ENCODE measurements at places on chromosomes 7 and 10.

GRCh38 chr7:7706101-7706511 lies 12.3 kb downstream of the RPA3 start:
- DNase-seq: no peak

DNA sequence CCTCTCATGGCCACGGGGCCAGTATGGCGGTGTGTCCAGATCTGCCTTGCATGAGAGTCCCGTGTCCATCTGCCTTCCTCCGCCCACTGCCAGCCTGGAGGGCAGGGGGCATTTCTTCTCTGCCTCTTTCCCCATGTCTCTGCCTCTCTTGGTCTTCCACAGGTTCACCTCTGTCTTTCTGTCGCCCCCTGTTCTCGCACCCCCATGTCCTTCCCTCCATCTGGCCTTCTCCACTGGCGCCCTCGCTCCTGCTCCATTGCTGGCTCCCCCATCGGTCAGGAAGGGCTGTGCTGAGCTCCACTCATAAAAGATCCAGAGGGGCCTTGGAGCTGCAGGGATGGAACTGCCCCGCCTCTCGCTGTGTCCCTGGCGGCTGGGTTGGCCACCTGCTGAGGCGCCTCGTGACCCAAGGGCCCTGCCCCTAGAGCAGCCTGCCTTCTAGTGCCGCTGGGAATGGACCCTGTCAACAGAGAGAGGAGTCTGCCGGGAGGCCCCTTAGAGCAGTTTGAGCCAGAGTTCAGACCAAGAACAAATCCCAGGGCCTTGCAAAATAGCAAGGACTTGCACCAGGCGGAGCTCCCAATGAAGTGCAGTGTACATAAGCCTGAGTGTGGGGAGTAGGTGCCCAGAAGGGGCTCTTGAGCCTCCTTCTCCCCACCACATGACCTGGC lies 42.0 kb downstream of the GOLGA7B start:
- DNase-seq: no peak

GRCh38 chr10:48509974-48510692 lies 94.7 kb downstream of the ARHGAP22 start:
- DNase-seq: no peak

DNA sequence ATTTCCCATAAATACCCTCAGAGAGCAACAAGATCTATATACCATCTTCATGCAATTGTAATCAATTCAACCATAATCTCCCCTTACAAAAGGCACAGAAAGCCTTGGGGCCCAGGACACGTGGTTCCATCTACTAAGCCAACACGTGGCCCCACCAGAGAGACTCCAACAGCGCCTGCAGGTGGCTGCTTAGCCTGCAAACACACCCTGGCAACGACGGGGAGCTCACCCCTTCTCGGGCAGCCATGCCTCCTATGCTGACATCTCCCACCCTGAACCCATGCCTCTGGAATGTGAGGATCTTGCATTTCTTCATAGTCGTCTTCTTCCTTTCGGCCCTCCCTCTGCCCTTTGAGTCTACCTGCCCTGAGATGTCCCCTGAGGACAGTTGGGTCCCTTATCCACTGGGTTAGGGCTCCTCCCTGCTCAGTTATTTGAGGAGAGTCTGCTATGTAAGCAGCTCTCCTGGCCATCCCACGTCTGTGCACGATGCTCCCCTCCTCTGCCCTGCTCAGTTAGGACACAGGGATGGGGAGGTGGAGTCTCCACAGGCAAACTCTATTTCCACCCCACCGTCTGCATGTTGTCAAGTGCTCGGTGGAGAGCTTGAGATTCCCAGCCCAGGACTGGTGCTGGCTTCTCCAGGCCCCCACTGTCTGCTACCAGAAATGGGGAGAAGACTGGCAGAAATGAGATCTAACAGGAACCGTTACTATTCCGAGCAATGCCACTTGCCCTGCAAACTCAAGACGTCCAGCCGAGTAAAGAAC lies 36.5 kb downstream of the EBF3 start:
- DNase-seq: no peak

DNA sequence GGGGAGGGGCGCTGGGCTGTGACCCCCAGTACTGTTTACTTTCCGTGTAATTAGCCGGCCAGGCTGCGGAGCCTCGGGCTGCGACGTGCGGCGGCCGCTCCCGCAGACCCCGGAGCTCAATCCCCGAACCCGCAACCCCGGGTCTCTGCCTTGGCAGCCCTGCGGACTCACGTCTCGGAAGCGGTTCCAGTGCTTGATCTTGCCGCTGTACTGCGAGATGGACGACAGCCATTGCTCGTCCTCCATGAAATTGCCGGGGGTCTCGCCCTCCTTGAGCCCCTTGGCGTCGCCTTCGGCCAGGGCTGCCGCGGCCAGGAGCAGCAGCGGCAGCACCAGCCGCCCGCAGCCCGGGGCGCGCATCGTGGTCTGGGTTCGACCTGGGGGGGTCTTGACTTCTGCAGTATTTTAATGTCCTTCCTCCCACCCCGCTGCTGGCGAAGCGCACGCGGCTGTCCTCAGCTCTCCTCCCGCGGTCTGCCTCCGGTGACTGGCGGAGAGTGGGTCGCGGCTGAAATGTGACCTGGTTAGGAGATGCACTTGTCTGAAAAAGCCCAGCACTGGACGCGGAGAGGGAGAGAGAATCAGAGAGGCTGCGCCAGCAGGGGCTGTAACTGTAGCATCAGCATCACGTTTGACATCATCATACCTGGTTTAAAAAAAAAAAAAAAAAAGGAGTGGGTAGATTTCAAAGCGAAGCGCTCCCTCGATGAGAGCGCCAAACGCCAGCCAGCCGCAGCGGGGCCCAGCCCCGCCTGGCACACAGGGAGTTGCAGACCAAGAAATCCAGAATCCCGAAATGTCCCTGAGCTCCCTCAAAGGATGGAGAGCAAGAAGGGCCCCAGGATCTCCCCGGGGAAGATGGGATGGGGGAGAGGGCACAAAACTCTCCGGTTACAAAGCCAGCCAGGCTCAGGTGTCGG lies at the start of gene SPOCK2:
Gene SPOCK2, minus strand, starts transcription at position 583 of the 920 bp plus-strand sequence. Its CDS starts 223 bp downstream, at position 360.
- no peak for DNase-seq

- DNase-seq: no peak
Measured at GRCh38 chr7:44969049-44969700, 9.6 kb downstream of the MYO1G start.

- DNase-seq: peak; percentile 97
Measured at GRCh38 chr10:67602268-67602950, 93.6 kb downstream of the CTNNA3 start.

GRCh38 chr7:17903337-17903736 lies 37.0 kb downstream of the SNX13 start:
- no peak for DNase-seq

DNA sequence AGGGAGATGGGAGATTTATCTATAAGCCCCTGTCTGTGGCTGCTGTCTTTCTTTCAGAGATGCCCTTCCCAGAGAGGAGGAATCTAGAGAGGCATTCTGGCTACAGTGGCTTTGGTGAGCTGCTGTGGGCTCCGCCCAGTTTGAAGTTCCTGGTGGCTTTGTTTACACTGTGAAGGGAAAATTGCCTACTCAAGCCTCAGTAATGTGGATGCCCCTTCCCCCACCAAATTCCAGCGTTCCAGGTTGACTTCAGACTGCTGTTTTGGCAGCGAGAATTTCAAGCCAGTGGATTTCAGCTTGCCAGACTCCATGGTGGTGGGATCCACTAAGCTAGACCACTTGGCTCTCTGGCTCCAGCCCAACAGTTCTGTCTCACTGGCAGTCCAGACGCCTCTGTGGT lies 951.6 kb downstream of the CCSER2 start:
- no peak for DNase-seq

DNA sequence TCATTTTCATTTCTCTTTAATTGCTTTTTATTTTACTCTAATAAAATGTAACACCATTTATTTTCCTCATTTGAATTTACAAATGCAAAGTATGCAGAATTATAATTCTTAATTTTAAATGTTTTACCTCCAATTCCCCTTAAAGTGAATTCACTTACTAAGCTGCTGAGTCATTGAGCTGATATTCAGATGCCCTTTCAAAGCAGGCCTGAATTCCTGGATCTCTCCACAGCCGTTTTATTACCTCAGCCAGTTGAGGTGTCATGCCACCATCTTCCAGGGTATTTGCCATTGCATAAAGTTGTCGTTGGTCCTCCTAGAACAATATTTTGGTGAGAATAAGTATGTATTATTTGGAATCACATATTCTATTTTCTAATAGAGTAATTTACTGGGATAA lies 33.2 kb downstream of the GNAT3 start:
- DNase-seq: peak; percentile 74

- no peak for DNase-seq
Measured at GRCh38 chr7:39321909-39322498, 244.2 kb upstream of the YAE1 start.

GRCh38 chr10:24605141-24605540 lies 118.5 kb downstream of the ARHGAP21 start:
- no peak for DNase-seq

DNA sequence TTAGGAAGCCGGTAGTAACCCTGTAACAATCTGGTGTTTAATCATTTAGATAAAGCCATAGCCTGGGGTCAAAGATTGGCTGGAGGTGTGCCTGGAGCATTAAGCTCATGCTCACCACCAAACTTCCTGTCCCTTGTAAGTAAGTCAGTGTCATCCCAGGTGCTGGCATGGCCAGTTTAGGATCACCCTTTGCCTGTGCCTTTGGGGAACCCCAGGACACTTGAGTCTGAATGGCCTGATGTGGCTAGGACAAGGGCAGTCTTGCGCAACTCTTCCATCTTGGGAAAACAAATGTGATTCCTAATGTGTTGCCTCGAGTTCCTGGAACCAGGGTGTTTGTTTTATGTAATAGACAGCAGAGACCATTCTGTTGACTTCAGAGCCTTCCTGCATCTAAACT lies 154.8 kb downstream of the GRK5 start:
- DNase-seq: no peak

DNA sequence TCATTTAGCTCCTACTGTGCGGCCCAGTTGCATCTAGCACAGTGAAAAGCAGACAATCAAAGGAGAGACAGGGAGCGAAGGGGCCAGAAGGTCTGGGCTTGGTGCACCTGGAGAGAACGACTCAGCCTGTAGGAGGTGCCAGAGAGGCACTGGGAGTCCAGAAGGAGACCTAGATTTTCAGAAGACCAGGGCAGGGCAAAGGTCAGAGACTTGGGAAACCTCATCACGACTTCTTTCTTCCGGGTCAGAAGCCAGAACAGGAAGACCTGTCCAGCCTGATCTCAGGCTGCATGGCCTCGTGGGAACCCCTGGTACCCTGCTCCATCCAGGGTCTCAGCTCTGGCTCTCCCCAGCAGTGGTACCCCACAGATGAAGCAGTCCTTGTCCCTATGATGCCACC lies 5.2 kb downstream of the AGAP3 start:
- no peak for DNase-seq

DNA sequence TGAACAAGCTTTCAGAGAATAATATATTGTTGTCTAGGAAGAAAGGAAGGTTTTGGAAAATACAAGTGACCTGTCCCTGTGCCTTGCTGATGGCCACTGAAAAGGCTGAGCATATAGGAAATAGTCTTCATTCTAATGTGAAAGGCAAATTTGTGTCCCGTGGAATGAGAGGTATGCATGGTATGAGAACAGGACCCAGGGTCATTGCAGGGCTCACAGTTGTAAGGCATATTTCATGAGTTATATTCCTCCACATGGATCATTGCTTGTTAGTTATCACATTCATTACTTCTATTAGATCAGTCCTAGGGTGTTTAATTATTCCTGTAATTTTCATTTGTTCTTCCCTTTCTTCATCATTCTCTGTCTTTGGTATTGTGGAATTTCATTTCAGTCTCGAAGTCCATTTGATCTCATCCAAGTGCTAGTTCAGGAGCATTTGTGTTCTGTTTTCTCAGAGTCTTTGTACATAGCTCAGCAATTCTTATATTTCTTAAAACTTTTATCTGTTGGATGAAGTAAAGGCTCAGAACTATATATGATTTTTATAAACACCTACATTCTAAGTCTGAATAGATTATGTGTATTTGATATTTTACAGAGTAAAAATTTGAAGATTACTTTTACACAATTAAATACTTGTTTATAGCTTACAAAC lies 39.4 kb upstream of the ARHGAP21 start:
- peak; percentile 84 for DNase-seq

- DNase-seq: no peak
Measured at GRCh38 chr10:121692626-121693025, 94.4 kb upstream of the FGFR2 start.

GRCh38 chr10:122828716-122829255 lies 16.9 kb downstream of the CUZD1 start:
- DNase-seq: no peak

DNA sequence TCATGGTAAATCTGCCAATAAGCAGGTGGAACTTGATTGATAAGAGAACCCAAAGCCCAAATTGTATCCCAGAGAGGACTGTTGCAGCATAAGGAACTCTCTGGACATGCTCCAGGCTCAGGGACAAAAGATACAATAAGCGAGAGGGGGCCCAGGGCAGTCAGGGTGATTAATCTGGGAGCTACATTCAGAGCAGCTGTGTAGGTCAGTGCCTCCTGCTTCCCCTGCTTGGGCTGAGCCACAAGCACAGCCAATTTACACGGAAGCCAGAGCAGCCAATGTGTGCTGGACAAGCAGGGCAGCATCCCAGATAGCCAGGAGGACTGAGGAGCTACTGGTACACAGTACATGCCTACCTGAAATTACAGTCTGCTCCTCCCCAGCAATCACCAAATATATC lies 24.2 kb downstream of the MYPN start:
- peak; percentile 10 for DNase-seq

DNA sequence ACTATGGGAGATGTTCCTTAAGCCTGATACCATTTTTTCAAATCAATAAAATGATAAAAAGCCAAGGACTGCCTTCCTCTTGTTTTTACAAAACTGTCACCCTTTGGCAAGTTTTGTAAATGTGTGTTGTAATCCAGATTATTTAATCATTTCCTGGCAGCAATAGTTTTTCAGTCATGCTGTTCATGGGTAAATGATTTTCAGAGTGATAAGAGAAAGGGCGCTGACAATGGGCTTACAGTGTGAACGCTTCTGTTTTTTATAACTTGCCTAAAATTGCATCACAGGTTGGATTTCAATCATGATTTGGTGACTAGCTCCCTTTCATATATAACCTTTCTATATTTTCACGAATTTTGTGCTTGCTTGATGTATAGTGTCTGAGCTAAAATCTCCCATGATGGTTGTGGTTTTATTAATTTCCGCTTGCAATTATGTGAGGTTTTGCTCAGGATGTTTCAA lies 19.0 kb upstream of the DMBT1 start:
- DNase-seq: no peak

- no peak for DNase-seq
Measured at GRCh38 chr7:338295-339061, 48.5 kb downstream of the FOXL3 start.

DNA sequence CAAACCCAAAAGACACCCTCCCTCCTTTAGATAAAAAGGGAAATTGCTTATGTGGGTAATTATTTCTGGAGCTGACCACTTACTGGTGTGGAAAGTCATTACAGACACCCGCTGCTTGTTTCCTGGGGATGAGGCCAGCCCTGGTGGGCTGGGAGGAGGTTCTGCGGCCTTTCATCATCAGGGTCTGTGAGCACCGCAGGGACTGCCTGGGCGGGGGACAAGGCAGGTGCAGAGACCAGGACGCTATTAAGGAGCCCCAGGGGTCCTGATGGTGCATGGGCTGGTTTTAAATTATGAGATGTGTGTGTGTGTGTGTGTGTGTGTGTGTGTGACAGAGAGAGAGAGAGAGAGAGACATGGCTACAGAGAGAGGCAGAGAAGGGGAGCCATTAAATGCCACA lies 171.2 kb downstream of the DNAJB6 start:
- no peak for DNase-seq

- DNase-seq: no peak
Measured at GRCh38 chr10:130121486-130122079, 11.0 kb upstream of the C10orf143 start.

GRCh38 chr10:123998197-123999141 lies 94.9 kb downstream of the CHST15 start:
- no peak for DNase-seq
